RPMI7951 (cell line): ENCODE measurements at places on chromosomes 5 and 9. TPM values are rescaled to one million over a fixed set of nuclear protein-coding genes. Genes with fewer than 3 reads are reported as not detected.

Gene BHMT2
- not detected in 2 replicates for total RNA-seq

Gene ENHO
- total RNA-seq = 0.29 and 0.48 TPM in 2 replicates

Gene LCN1
- total RNA-seq = not detected in 2 replicates

Gene CHSY3
- 0.48 and 0.49 TPM in 2 replicates for total RNA-seq

Gene ZDHHC12
- total RNA-seq = 68.1 and 69.2 TPM in 2 replicates

Gene SPATA31A5
- not detected in 2 replicates for total RNA-seq
